ENCODE measurements at places on chromosomes 12 and 14.
A peak's percentile ranks its signal among the peaks of the same experiment; 100 is the strongest.

GRCh38 chr12:53097564-53098353 lies at the start of gene IGFBP6:
Gene IGFBP6 (plus strand): TSS chr12:53097667. CDS start chr12:53097718, 51 bp downstream.
- peak; percentile 76 for DNase-seq

DNA sequence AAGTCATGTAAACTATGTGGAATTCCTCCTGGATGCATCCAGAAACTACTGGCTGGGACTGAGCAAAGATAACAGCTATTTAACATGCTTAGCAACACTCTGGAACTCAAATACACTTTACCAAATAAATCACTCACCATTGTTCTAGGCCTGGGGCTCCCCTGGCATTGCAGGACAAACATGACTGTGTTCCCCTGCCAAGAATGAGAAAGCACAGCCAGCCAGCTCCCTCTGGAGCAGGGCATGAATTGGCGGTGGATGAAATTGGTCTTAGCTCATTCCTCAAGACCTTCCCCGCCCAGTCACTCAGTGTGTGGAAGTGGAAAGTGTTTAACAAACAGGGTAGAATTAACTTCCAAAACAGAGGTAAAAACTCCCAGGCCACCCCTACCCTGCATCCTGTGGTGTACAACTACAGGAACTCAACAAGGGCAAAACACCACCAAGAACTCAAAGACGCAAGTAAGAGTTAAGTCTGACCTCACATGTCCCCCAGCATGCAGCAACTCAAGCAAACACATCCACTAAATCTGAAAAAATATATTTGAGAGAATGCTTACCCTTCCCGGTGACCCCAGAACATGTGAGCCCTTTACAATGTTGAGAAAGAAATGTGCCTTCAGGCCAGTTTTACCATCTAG lies 58.4 kb upstream of the BDKRB2 start:
- DNase-seq, result no peak

GRCh38 chr14:33836203-33836899 lies 114.5 kb downstream of the EGLN3 start:
- no peak for DNase-seq

- no peak for DNase-seq
Observed at GRCh38 chr12:57130941-57131340, 2.7 kb downstream of the LRP1 start.

GRCh38 chr14:20560961-20561360 lies at the start of gene RNASE9:
Gene RNASE9 (minus strand): TSS chr14:20561047.
- no peak for DNase-seq

DNA sequence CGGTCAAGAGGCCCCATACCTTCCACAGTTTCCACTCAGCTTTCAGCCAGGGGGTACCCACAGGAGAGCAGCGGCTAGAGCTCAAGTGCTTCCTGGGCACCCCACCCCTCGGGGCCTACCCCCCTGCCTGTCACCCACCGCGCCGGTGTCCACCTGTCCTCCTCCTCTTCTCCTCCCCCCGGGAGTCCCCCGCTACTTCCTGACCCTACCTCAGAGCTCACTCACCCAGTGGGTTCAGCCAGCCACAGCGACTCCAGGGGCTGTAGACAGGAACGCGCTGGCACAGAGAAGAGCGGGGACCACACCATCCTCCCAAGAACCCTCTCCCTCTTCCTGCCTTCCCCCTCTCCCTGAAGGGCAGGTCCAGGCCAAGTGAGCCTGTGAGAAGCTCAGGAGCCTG lies 123.0 kb downstream of the ESRRB start:
- DNase-seq, result no peak

GRCh38 chr12:13573698-13574321 lies 377.3 kb downstream of the EMP1 start:
- DNase-seq, result no peak

GRCh38 chr14:47057364-47057763 lies 405.8 kb upstream of the RPL10L start:
- DNase-seq, result no peak

DNA sequence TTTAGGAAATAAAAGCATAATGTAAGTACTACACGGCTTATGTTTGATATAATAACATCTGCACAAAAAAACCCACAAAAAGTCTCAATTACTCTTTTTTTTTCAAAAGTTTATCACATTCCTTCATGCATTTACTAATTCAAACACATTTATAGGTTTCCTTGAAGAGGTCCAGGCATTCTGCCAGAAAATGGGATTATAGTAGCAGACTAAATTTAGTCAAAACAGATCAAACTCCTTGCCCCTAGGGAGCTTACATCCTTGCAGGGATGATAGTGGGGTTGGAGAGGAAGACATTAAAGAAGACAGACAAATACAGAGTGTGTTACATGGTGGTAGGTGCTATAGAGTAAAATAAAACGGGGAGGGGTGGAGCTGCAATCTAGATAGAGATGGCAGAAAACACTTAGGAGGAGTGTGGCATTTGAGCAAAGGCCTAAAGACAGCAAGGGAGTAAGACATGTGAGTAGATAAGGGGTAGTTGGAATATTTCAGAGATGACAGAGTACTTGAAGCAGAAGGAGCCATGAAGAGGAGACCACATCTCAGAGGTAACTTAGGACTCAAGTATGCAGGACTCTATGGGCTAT lies 266.9 kb downstream of the PPFIA2 start:
- DNase-seq, result no peak

- DNase-seq, result no peak
Observed at GRCh38 chr12:94988471-94988870, 15.0 kb downstream of the NDUFA12 start.

- DNase-seq, result no peak
Observed at GRCh38 chr14:58635091-58635830, 2.5 kb upstream of the DACT1 start.

DNA sequence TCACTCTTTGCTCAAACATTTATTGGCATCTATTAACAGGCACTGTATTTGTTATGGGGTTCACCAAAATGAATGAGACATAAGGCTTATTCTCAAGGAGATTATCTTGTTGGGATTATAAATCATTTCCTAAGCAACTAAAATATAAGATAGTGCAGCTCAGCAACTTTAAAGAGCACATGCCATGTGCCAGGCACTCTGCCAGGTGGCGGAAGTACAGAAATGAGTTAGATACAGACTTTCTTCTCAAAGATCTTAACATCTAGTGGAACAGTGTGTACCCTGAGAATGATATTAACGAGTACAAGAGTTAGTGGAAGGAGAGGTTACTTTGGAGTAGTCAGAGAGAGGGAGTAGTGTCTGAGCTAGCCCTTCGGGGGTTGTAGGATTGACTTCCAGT lies 28.4 kb upstream of the TOMM20L start:
- DNase-seq, result no peak

Data from left cardiac atrium (tissue), 4 donors.